ENCODE measurements at places on chromosomes 13 and 19.

DNA sequence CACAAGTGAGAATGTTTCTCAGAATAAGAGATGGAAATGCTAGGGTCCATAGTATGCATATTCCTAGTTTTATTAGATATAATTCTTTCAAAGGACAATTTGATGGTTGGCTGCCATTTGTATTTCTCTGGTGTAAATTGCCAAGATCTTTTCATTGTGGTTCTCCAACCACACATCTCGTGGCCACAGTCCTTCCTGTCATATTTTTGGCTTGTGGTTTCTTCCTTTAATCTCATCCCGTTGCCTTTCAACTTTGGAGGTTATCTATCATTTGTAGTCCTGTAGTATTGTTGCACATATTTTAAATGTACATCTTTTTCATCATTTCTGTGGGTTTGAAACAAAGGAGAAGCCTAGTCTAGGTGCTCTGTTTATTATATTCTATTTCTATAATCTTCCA lies 61.2 kb downstream of the WASF3 start:
- DNase-seq, result no peak

DNA sequence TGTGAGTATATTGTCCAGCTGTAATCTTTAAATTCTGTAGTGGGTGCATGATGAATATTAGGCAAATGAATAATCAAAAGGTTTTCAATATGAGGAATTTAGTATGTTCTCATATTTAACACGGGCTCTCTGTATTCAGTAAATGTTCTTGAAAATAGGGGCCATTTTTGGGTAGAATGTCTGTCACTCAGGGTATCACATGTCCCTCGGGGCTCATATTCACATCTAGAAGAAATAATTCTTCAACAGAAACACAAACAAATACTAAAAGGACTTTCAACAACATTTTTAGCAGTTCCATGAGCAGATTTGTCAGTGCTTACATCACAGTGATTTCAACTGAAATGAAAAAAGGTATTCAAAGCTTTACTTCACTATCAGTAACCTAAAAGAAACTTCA lies 1388.4 kb upstream of the MIR17HG start:
- no peak for DNase-seq

DNA sequence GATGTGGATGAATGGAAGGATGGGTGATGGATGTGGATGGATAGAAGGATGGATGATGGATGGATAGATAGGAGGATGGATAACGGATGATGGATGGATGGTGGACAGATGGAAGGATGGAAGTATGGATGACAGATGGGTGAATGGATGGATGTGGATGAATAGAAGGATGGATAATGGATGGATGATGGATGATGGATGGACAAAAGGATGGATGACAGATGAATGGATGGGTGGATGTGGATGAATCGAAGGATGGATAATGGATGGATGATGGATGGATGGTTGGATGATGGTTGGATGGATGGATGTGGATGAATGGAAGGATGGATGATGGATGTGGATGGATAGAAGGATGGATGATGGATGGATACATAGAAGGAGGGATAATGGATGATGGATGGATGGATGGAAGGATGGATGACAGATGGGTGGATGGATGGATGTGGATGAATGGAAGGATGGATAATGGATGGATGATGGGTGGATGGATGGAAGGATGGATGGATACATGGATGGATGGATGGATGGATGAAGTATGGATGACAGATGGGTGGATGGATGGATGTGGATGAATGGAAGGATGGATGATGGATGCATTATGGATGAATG lies 39.3 kb downstream of the TMEM255B start:
- DNase-seq, result no peak

- DNase-seq, result no peak
Measured at GRCh38 chr19:4241824-4242430, 5.0 kb upstream of the YJU2 start.

GRCh38 chr19:50817941-50818858 lies 5.4 kb downstream of the KLK1 start:
- peak; percentile 67 for DNase-seq

- DNase-seq, result no peak
Measured at GRCh38 chr19:3150739-3151329, 15.0 kb downstream of the GNA15 start.

- no peak for DNase-seq
Measured at GRCh38 chr19:791007-791566, 6.2 kb upstream of the PTBP1 start.

- peak; percentile 52 for DNase-seq
Measured at GRCh38 chr19:41821003-41821735, 23.3 kb downstream of the LYPD4 start.

DNA sequence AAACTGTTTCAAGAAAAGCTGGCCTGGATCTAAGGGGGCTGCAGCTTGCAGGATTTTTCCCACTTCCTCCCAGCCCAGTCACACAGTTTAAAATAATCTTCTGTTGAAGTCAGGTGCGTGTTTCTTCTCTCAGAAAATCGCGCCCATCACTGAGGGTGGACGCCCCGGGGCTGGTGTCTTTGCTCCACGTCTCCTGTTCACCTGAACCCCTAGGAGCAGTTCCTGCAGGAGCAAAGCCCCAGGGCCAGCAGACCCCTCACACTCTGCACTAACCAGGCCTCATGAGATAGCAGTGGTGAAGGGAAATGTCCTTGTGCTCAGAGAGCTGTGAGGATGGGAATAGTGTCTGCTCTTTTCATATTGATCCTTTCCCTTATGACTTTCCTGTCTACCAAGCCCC lies 920 bp upstream of the SIGLEC7 start:
- DNase-seq, result no peak

DNA sequence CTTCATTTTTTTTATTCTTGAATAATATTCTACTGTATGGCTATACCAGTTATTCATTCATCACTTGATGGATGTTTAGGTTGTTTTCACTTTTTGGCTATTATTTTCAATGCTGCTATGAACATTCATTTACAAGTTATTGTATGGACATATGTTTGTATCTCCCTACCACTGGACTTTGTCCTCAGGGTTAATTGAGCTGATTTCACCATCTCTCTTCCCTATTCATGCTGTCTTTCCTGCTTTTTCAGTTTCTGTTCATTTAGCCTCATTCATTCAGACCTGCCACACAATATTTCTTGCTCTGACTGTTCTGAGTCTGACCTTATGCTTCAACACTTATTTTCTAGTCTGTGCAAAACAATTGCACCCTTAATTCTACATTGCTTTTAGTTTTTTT lies 12.3 kb upstream of the C1QTNF9B start:
- DNase-seq, result no peak

- no peak for DNase-seq
Measured at GRCh38 chr19:58586133-58586765, 13.1 kb upstream of the MZF1 start.

DNA sequence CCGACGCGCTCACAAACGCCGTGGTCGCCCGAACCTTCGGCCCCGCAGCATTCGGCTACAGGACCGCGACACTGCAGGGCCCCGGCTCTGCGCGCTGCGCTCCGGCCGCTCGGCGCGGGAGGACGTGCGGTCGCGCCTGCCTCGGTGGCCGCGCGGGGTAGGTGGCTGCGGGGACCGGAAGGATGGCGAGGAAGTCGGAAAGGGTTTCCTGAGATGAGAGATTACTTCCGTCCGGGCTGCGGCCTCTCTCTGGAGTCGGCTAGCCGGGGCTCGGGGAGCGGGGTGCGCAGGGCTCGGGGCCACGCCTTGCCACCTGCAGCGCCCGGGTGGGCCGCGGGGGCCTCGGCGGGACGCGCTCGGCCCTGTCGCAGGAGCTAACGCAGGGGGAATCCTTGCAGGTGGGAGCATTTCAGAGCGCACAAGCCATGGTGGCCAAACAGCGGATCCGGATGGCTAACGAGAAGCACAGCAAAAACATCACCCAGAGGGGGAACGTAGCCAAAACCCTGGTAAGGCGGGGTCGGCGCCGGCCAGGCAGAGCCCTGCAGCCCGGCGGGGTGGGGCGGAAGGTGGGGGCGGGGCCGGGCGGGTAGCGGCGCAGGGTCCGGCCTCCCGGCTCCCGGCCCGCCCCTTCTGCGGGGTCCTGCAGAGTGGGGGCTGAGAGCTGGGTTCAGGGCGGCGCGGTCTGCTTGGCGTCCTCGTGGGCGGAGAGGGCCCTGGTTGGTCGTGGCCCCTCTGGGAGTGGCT lies at the start of gene SERP2:
Gene SERP2 (plus strand): TSS at position 224 of the 747 bp plus-strand sequence. CDS start 202 bp downstream, at position 426.
- no peak for DNase-seq

DNA sequence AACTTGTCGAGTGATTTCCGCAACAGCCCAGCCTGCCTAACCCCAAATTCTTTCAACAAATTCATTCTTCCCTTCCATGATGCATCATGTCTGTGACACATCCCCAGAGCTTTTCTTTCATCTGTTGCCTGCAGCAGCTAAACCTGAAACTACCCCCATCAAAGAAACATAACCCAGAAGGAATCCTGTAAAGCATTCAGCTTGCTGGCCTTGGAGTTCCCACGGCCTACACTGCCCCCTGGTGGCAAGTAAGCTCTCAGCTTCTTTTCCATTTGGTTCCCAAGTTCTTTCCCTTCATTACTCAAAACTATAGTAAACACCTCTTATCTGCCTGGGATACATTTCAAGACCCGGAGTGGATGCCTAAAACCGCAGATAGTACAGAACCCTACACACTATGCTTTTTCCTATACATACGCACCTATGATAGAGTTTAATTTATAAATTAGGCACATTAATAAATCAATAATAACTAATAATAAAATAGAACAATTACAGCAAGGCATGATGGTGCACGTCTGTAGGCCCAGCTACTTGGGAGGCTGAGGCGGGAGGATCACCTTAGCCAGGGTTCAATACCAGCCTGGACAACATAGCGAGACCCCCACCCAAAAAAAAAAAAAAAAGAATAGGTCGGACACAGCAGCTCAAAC lies 7.4 kb downstream of the ETHE1 start:
- peak; percentile 79 for DNase-seq

DNA sequence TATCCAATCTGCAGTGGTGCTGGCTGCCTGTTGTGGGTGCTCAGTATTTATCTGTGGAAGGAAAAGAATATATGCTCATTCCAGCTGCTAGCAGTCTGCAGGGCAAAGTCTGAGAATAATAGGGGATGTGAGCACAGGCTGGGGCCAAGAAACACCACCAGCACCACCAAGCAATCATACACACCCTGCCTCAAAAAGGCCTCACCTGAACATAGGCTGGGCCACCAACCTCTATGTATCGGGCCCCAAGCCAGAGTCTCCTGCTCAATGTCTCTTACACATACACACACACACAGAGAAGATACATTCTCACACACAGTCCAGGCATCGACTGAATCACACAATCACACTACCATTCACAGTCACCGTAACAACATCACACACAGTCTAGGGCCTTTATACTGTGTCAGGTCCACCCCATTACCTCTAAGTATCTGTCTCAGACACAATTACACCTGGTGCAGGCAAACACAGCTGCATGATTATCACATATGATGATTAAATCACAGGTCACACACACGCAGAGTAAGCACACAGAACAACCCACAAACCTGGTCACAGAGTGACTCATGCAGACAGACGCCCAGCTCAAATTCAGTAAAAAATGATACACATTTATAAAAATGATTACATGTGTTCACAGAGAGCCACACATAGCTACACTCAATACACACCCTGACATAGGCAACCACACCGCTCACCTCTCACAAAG lies 1.3 kb upstream of the ZSCAN22 start:
- no peak for DNase-seq

DNA sequence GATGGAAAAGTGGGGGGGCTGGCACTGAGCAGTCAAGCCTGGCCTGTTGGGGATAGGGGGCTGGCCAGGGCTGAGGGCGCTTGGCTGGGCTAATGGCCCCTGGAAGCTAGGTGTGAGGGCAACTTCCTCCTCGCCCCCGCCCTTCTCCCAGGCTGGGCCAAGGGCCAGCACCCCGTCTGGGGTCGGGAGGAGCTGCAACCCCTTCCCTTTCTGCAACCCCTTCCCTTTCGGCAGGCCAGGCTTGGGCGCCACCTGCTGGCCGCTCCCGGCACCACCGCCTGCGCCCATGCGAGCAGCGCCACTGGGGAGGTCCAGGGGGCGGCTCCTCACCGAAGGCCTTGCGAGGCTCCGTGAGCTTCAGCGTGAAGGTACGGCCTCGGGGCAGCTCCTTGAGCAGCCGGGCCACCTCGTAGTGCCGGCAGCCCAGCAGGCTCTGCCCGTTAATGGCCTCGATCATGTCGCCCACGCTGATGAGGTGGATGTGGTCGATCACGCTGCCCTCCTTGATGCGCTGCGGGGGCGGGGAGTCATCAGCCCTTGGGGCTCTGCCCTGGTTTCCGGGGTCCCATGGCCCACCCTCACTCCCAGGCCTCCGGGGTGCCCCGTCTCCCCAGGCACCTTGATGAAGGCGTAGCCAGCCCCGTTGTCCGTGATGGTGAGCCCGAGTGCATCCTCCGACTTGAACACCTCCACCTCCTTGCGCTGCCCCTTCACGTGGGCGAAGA lies 5.0 kb upstream of the PTGER1 start:
- peak; percentile 83 for DNase-seq

GRCh38 chr19:46481947-46482346 lies 10.6 kb upstream of the PNMA8A start:
- DNase-seq, result no peak

GRCh38 chr13:33194820-33195692 lies 90.5 kb downstream of the STARD13 start:
- peak; percentile 2 for DNase-seq

- DNase-seq, result no peak
Measured at GRCh38 chr19:21691661-21692060, 75.7 kb downstream of the ZNF100 start.

DNA sequence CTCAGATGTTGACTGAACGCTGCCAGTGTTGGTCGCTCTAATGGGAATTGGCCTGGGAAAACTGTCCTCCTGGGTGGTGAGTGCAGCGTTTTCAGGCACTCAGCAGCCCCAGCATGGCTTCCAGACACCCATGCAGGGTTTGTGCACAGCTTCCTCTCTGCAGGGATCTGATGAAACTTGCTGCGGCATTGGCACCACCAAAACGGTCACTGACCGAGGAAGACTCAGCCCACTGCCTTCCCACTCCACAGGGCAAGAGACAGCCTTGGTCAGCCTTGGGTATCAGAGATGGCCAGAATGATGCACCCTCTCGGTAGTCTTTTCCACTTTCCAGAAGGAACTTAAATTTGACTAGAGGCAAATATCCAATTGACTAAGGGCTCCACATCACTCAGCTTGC lies 398.9 kb downstream of the IRS2 start:
- DNase-seq, result peak; percentile 91

- no peak for DNase-seq
Measured at GRCh38 chr13:76854894-76855293, 31.3 kb downstream of the KCTD12 start.

GRCh38 chr19:3113100-3114017 lies 19.2 kb downstream of the GNA11 start:
- no peak for DNase-seq

- DNase-seq, result peak; percentile 40
Measured at GRCh38 chr13:102825921-102826706, 19.7 kb upstream of the ERCC5 start.

DNA sequence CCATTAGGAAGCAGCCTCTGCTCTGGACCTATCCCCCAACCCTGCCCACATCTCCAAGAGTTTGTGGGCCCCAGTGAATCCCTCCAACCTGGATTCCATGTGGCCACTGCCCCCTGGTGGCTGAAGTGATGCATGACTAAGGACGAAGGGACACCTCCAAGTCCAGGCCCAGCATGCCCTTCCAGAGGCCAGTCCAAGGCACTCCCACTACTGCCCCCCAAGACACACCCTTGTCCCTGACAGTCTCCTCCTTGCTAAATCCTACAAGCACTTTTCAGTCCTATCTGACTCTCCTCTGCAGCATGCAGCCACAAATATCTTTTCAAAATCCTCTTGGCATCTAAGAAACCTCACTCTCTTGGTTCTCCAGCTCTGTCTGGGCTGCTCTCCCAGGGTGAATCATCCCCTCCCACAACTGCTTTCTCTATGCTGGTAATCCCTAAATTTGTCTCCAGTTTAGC lies 33.0 kb downstream of the DEDD2 start:
- peak; percentile 68 for DNase-seq
